Effector memory CD4-positive, alpha-beta T cell (primary cell): ENCODE measurements at places on chromosomes 7 and 10.

DNA sequence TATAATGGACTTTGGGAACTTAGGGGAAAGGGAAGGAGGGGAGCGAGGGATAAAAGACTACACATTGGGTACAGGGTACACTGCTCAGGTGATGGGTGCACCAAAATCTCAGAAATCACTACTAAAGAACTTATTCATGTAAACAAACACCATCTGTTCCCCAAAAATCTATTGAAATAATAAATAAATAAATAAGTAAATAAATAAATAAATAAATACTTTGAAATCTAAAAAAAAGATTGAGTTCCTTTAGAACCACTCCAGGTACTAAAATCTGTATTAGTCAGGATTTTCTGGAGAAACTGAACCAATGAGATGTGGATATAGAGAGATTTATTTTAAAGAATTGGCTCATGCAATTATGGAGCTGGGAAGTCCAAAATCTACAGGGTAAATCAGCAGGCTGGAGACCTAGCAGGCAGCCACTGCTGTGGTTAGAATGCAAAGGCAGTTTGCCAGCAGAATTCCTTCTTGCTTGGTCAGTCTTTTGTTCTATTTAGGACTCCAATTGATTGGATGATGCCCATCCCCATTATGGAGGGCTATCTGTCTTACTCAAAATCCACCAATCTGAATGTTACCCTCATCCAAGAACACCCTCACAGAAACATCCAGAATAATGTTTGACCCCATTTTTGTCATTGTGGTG lies 8.9 kb downstream of the IGFBP1 start:
- no peaks in the 10 kb centered on the region for H3K4me1 ChIP-seq
- H3K27ac ChIP-seq, result no peak overlapping the region
- DNase-seq, result no peak
- no peak overlapping the region for H3K4me3 ChIP-seq
- H3K36me3 ChIP-seq, result no peaks in the 10 kb centered on the region

- peaks cover 3% of the 10 kb centered on the region for H3K4me1 ChIP-seq
- H3K36me3 ChIP-seq, result peaks cover 19% of the 10 kb centered on the region
- no peak for DNase-seq
- H3K4me3 ChIP-seq, result no peak overlapping the region
Measured at GRCh38 chr7:35849158-35849831, 48.4 kb downstream of the SEPTIN7 start.

GRCh38 chr7:6350433-6351058 lies 78.1 kb upstream of the CYTH3 start:
- no peaks in the 10 kb centered on the region for H3K36me3 ChIP-seq
- H3K4me1 ChIP-seq, result peaks cover 7% of the 10 kb centered on the region
- DNase-seq, result no peak
- no peaks in the 10 kb centered on the region for H3K27me3 ChIP-seq
- H3K4me3 ChIP-seq, result no peak overlapping the region

- no peak overlapping the region for H3K4me3 ChIP-seq
- no peaks in the 10 kb centered on the region for H3K36me3 ChIP-seq
- no peaks in the 10 kb centered on the region for H3K27me3 ChIP-seq
- H3K4me1 ChIP-seq, result peaks cover 4% of the 10 kb centered on the region
- no peak for DNase-seq
- H3K27ac ChIP-seq, result no peak overlapping the region
Measured at GRCh38 chr7:24727154-24728120, 29.8 kb downstream of the GSDME start.

DNA sequence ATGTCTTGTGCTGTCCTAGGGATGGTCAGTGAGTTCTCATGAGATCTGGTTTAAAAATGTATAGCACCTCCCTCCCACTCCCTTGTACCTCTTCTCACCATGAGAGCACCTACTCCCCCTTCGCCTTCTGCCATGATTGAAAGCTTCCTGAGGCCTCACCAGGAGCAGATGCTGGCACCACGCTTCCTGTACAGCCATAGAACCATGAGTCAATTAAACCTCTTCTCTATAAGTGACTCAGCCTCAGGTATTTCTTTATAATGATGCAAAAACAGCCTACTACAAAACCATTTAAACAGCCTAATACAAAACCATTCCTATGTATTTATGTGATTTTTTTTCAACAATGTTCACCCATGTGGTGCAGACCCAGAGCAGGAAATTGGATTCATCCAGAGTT lies 32.0 kb downstream of the KDM7A start:
- no peak overlapping the region for H3K4me3 ChIP-seq
- H3K4me1 ChIP-seq, result no peaks in the 10 kb centered on the region
- H3K27ac ChIP-seq, result no peak overlapping the region
- no peak for DNase-seq
- H3K36me3 ChIP-seq, result no peaks in the 10 kb centered on the region

DNA sequence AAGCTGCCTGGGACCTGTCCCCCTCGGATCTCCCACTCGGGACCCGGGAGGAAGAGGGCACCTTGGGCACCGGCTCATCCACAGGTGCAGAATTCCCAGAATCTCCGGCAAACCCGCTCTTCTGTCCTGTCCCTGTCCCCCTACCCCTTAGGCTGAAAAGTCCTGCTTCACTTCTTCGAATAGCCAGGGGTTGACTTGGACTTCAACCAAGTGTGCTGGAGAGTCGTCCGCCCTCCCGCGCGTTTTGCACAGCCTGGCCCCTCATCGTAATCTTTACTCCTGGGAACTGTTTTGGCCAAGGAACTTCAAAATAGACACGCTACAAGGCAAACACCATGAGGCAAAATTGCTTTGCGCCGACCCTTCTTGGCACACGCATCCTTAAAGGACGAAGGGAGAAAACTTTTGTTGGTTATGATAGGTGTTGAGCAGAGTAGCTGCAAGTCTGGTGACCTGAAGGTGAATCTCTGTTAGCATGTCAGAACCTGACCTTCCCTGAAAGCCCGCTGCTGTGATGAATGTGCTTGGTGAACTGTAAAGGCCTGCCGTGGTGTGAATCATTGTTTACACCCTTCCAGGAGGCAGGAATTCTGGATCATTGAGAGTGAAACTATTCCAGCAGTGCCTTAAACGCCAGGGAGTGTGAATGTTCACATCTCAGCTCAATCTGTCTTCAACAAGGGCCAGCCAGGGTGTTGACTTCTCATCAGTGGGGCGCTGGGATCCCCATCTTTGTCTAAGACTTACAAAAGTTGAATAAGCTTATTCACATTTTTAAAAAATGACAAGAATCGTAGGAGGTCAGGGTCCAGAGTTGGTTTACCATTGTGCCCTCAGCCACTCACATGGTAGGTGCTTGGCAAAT lies 589 bp upstream of the RAPGEF5 start:
- no peaks in the 10 kb centered on the region for H3K27me3 ChIP-seq
- DNase-seq, result no peak
- H3K4me1 ChIP-seq, result no peaks in the 10 kb centered on the region
- no peaks in the 10 kb centered on the region for H3K36me3 ChIP-seq
- H3K4me3 ChIP-seq, result no peak overlapping the region

GRCh38 chr10:22976534-22976933 lies 48.7 kb downstream of the ARMC3 start:
- no peaks in the 10 kb centered on the region for H3K27me3 ChIP-seq
- H3K4me3 ChIP-seq, result no peak overlapping the region
- no peaks in the 10 kb centered on the region for H3K4me1 ChIP-seq
- H3K36me3 ChIP-seq, result no peaks in the 10 kb centered on the region
- no peak overlapping the region for H3K27ac ChIP-seq

DNA sequence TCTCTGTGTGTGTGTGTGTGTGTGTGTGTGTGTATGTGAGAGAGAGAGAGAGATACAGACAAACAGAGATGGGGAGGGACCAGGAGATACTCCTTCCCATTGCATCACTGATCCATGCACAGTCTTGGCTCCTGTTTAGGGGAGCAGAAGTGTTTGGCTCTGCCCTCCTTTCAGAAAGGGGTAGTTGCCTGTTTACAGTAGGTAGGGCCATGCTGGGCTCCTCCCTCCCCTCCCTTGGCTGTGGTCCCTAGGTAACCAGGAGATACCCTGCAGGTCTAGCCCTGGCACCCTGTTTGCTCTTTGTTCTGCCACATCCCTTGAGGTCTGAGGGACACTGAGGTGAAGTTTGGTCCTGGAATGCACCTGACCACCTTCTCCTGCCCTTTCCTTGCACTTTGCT lies 95.3 kb downstream of the RAMP3 start:
- H3K27ac ChIP-seq, result no peak overlapping the region
- no peaks in the 10 kb centered on the region for H3K27me3 ChIP-seq
- no peaks in the 10 kb centered on the region for H3K4me1 ChIP-seq
- DNase-seq, result no peak
- no peak overlapping the region for H3K4me3 ChIP-seq
- no peaks in the 10 kb centered on the region for H3K36me3 ChIP-seq

DNA sequence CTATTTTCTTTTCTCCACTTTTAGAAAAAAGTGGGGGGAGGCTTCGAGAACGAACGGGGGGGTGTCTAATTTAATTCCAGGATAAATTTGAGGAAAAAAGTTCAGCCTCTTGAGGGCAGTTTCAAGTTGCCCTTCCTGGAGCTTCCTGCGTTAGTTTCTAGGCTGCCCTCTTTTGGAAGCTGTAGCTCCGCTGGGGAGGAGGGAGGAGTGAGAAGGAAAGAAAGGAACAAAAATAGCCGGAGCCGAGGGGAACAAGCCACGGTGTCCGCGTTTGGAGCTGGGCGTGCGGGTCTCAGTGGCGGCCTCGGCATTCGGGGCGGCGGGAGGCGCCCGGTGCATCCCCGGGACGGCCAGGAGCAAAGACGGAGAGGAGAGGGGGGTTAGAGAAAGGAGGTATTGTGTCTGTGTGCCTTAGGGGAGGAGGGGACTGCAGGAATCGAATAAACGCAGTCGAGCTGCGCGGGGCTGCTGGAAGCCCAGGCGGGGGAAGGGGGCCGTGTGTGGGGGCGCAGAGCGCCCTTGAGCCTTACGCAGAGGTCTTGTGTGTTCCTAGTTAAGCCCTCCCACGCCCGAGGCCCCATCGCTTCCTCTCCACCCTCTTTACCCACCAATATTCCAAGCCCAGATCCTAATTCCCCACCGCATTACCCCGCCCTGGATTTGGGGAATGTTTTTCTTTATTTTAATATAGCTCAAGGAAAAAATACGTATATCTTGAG lies 2.0 kb upstream of the TNRC18 start:
- H3K27ac ChIP-seq, result no peak overlapping the region
- DNase-seq, result no peak
- H3K4me3 ChIP-seq, result no peak overlapping the region
- no peaks in the 10 kb centered on the region for H3K36me3 ChIP-seq
- peaks cover 94% of the 10 kb centered on the region for H3K27me3 ChIP-seq

DNA sequence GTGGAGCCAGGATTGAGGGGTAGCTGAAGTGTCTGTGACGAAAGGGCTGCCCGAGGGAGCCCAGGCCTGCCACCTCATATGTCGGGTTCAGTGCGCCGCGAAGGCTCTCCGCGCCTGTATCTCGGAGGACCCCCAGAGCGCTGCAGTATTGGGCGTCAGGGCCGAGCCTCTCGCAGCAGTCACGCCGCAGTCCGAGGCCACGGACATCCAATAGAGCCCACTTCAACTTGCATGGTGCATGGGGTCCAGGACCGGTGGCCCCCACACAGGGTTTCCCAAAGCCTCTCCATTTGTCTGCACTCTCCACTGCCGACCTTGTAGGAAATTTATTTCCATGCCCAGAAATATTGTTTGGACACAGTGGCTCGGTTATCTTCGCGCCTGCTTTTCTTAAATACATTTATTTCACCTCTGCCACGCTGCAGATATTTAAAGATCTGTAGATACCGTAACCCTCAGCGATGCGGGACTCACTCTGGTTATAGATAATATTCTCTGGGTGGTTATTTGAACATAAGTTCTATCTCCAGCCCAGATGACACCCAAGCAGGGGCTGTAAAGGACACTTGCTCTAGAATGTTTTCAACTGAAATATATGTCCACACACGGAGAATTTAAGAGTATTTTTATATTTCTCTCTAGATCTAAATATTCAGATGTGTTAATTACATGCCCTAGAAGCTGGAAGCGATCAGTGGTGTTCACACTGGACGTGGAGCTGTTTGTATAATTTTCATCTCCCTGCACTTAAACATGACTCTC lies 5.1 kb upstream of the ZNF503 start:
- no peak for DNase-seq
- no peaks in the 10 kb centered on the region for H3K36me3 ChIP-seq
- H3K27me3 ChIP-seq, result peaks cover 70% of the 10 kb centered on the region
- H3K27ac ChIP-seq, result no peak overlapping the region

- no peak for DNase-seq
- no peak overlapping the region for H3K27ac ChIP-seq
- no peak overlapping the region for H3K4me3 ChIP-seq
- no peaks in the 10 kb centered on the region for H3K4me1 ChIP-seq
Measured at GRCh38 chr10:75386128-75386527, 15.4 kb downstream of the ZNF503 start.

GRCh38 chr10:103416436-103417147 lies 20.2 kb downstream of the PDCD11 start:
- no peak overlapping the region for H3K27ac ChIP-seq
- no peaks in the 10 kb centered on the region for H3K4me1 ChIP-seq
- H3K36me3 ChIP-seq, result peaks cover 90% of the 10 kb centered on the region
- H3K27me3 ChIP-seq, result no peaks in the 10 kb centered on the region
- DNase-seq, result peak; percentile 28
- no peak overlapping the region for H3K4me3 ChIP-seq

DNA sequence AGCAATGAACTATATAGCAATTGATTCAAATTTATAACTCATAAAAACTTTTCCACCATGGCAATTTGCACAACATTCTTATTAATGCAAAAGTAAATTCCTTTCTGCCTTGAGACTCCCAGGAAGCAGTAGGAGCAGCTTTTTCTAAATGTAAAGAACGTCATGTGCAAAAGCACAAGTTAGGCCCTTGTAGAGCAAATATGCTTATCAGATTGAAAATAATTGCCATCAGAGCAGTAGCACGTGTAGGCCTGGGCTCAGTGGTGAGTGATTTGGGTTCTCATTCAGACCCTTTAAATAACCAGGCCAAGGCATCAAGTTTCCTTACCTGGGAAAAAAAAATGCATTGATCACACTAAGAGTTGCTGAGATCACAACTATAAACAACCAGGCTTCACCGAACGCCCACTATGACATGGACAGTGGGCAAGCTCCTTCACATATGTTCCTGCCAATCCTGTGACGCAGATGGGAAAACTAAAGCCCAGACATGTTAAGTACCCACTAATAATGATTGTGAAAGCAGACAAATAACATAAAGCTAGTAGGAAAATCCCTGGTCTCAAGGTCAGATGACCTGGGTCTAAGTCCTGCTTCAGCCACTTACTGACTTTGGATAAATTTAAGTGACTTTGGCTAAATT lies 22.1 kb upstream of the SAR1A start:
- no peaks in the 10 kb centered on the region for H3K36me3 ChIP-seq
- no peaks in the 10 kb centered on the region for H3K27me3 ChIP-seq
- no peak overlapping the region for H3K4me3 ChIP-seq

DNA sequence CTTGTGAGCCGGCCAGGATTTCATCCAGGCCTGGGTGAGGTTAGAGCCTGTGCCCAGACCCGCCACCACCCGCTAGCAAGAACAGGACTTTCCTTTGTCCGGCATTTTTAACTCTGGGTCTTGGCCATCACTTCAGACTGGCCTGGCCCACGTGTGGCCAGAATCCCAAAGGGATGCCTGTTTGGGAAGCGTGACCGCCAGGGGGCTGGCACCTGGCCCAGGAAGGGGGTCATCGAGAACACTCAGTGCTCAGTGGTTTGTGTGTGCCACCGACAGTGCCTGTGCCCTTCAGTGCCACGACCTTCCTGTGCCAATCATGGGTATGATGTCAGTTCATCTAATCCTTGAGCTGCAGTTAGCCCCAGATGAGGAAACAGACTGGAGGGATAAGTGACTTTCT lies 85.0 kb downstream of the ZMIZ1 start:
- H3K36me3 ChIP-seq, result no peaks in the 10 kb centered on the region
- H3K4me1 ChIP-seq, result peaks cover 26% of the 10 kb centered on the region
- H3K27ac ChIP-seq, result no peak overlapping the region
